ENCODE measurements at places on chromosomes 13 and 19.

GRCh38 chr19:22144394-22144793, 52.4 kb downstream of the ZNF676 start:
- peak; percentile 33 for DNase-seq

GRCh38 chr19:584240-585001, 5.3 kb upstream of the HCN2 start:
- DNase-seq: peak; percentile 68

GRCh38 chr19:15640294-15640903, at the start of gene CYP4F3:
CYP4F3 (plus strand) TSS chr19:15640897; CDS start chr19:15641416, 519 bp downstream.
- no peak for DNase-seq

GRCh38 chr19:13597640-13598039, 91.4 kb upstream of the CACNA1A start:
- DNase-seq: peak; percentile 57

GRCh38 chr13:34161931-34162543, 344.1 kb downstream of the RFC3 start:
- peak; percentile 55 for DNase-seq

GRCh38 chr13:95360052-95360451, 58.8 kb upstream of the ABCC4 start:
- DNase-seq: peak; percentile 81

GRCh38 chr19:46783670-46784069, 4.7 kb downstream of the SLC1A5 start:
- DNase-seq: no peak

- DNase-seq: peak; percentile 82
Observed at GRCh38 chr13:106986033-106986484, 418.1 kb upstream of the ARGLU1 start.

- DNase-seq: peak; percentile 90
Observed at GRCh38 chr19:38869836-38870607, 8.1 kb downstream of the RINL start.

- no peak for DNase-seq
Observed at GRCh38 chr19:20165971-20166592, 932 bp upstream of the ZNF486 start.

- no peak for DNase-seq
Observed at GRCh38 chr13:93502987-93503615, 276.5 kb downstream of the GPC6 start.

DNA sequence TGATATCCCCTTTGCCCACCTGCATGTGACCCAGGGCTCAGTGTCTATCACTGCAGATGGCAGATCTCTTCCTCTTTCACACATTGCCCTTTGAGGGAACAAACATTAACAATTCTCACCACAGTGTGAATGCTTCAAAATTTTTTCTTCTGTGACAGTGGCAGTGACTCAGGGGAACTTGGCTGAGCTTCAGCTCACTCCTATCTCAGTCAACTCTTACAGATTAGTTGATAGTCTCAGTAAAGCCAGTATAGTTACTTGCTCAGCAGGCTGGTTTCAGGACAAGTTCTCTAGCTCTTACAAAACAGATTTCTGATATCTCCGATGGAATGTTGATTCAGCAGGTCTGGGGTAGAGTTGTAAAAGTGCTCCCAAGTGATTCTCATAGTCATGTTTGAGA, 166.9 kb downstream of the DLEU7 start:
- peak; percentile 89 for DNase-seq

- no peak for DNase-seq
Observed at GRCh38 chr19:2423071-2423914, 4.1 kb downstream of the TIMM13 start.

DNA sequence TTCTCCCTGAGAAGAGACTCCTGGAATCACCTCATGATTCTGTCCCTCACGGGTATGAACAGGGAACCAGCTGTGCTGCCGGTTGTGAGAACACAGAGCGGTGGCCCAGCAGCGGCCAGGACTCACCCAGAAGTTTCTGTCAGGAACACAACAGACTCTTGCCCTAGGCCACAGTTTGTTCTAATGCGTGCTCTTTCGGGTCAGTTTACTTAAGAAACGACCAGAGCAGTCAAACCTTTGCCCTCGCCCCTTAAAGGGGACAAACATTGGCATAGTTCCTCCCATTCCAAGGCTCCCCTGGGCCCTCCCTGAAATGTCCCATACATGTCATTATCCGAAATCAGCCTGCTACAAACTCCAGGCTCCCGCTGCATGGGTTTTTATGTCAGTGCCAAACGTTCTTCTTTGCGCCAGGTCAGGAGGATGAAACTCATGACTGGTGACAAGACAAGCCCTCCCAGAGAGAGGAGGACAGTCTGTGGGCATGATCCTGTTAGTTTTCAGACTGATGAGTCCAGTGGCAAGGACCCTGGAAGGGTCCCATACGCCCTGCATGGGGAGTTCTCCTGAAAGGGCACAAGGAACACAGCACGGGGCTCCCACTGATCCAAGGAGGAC, 18.3 kb downstream of the ZIC5 start:
- no peak for DNase-seq

- no peak for DNase-seq
Observed at GRCh38 chr13:52459668-52460067, 4.4 kb downstream of the CKAP2 start.
